ENCODE measurements at places on chromosomes 7 and 10.

DNA sequence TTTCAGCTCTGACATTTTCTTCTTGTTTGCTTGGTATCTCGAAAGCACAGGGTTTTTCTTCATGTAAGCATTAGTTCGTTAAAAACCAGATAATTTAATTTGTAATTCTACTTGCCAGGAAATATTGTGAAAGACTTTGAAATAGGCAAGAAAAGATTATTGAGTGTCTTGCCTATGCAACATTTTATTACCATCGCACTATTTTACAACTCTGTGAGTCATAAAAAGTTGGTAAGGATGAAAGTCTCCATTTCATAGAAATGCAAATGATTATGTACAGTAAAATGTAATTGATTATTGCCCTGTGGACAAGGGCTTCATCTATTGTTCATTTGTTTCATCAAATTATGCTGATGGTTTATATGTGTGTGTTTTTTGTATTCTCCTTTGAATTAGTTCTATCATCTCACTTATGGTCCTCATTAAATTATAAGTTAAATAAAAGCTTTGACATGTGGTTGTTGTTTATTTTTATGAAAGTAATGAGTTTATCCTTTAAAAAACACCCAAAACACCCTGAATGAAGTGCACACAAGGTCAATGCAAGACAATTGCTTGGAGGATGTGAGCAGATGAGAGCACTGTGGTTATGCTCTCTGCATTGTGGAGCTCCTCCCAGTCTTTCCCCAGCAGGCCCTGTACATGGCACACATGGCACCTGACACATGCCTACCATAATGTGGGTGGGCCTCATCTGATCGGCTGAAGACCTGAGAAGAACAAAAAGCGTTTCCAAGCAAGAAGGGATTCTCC, 230.8 kb downstream of the CXCL12 start:
- DNase-seq, result no peak

- no peak for DNase-seq
These were observed 50.0 kb upstream of the CELF2 start for GRCh38 chr10:10967581-10968256.

DNA sequence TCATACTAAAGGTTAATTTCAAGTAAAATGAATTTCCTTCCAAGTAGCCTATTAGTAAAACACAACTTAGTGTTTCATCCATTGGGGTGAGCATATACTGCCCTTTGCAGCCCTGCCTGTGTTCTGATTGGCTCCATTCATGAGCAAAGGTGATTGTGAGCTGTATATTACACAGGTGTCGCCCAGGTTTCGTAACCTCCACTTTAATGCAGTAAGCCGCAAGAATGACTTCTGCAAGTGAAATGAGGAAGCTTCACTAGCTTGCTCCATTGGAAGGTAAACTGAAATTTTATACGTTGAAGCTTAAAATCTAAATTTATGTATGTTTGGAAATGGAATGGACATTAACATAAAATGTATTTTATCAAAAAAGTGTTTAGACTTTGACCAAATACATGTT, 24.4 kb downstream of the MTURN start:
- DNase-seq, result no peak

GRCh38 chr10:67306588-67307205, 380.9 kb downstream of the LRRTM3 start:
- no peak for DNase-seq

- no peak for DNase-seq
These were observed 152.9 kb downstream of the DYNC1I1 start for GRCh38 chr7:95925236-95925635.

DNA sequence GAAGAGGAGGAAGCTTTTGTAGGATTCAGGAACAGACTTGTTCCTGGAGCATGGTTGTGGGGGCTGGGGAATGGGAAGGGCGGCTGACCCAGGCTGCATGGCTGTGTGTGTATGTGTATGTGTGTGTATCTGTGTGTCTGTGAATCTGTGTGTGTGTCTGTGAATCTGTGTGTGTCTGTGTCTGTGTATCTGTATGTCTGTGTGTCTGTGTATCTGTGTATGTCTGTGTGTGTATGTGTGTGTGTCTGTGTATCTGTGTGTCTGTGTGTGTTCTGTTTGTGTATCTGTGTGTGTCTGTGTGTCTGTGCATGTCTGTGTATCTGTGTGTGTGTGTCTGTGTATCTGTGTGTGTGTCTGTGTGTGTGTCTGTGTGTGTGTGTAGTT, 6.6 kb upstream of the STX1A start:
- DNase-seq, result no peak

GRCh38 chr7:68362745-68363518, 1235.3 kb upstream of the AUTS2 start:
- DNase-seq, result no peak
